Bronchial smooth muscle cell (primary cell): ENCODE measurements at places on chromosomes 16 and 17. TPM values are rescaled to one million over a fixed set of nuclear protein-coding genes. Genes with fewer than 3 reads are reported as not detected.

SOX15 gene
- total RNA-seq: 0.17 and 0.32 TPM in 2 replicates

GLYR1 gene
- total RNA-seq: 31.2 and 33.7 TPM in 2 replicates

LCAT gene
- total RNA-seq: 5.2 and 6.5 TPM in 2 replicates

ABCC1 gene
- total RNA-seq: 88.0 and 142 TPM in 2 replicates

ANKFN1 gene
- total RNA-seq: not detected in 2 replicates

MYO15B gene
- 3.9 and 13.5 TPM in 2 replicates for total RNA-seq

CBX4 gene
- total RNA-seq: 5.5 and 6.5 TPM in 2 replicates

ODF4 gene
- total RNA-seq: not detected in 2 replicates

MT1X gene
- 24.3 and 45.7 TPM in 2 replicates for total RNA-seq

KRT33B gene
- not detected in 2 replicates for total RNA-seq

HP gene
- not detected in 2 replicates for total RNA-seq

GNAO1 gene
- total RNA-seq: 0.09 TPM in 1 of 2 replicates, not detected in the other

AOC2 gene
- total RNA-seq: 0.32 and 0.60 TPM in 2 replicates

LGALS9C gene
- not detected in 2 replicates for total RNA-seq

FZD2 gene
- 17.2 and 18.1 TPM in 2 replicates for total RNA-seq

KLHL10 gene
- 0.16 and 0.17 TPM in 2 replicates for total RNA-seq

DPEP3 gene
- total RNA-seq: not detected in 2 replicates

CRHR1 gene
- not detected in 2 replicates for total RNA-seq

EPX gene
- total RNA-seq: not detected in 2 replicates

RASD1 gene
- 0.43 and 0.79 TPM in 2 replicates for total RNA-seq

EVI2B gene
- 0.16 TPM in 1 of 2 replicates, not detected in the other for total RNA-seq

CLEC18B gene
- 0.47 and 0.52 TPM in 2 replicates for total RNA-seq

TERB1 gene
- total RNA-seq: under 0.01 and 0.09 TPM in 2 replicates

C16orf95 gene
- 4.7 and 7.1 TPM in 2 replicates for total RNA-seq
